ENCODE measurements at places on chromosomes 12 and 14.

- peak; percentile 75 for DNase-seq
Measured at GRCh38 chr12:122190842-122191668, 8.1 kb downstream of the LRRC43 start.

GRCh38 chr14:80208461-80208860, 2.8 kb downstream of the DIO2 start:
- DNase-seq, result peak; percentile 27

GRCh38 chr12:84810611-84811010, 102.0 kb downstream of the SLC6A15 start:
- no peak for DNase-seq

DNA sequence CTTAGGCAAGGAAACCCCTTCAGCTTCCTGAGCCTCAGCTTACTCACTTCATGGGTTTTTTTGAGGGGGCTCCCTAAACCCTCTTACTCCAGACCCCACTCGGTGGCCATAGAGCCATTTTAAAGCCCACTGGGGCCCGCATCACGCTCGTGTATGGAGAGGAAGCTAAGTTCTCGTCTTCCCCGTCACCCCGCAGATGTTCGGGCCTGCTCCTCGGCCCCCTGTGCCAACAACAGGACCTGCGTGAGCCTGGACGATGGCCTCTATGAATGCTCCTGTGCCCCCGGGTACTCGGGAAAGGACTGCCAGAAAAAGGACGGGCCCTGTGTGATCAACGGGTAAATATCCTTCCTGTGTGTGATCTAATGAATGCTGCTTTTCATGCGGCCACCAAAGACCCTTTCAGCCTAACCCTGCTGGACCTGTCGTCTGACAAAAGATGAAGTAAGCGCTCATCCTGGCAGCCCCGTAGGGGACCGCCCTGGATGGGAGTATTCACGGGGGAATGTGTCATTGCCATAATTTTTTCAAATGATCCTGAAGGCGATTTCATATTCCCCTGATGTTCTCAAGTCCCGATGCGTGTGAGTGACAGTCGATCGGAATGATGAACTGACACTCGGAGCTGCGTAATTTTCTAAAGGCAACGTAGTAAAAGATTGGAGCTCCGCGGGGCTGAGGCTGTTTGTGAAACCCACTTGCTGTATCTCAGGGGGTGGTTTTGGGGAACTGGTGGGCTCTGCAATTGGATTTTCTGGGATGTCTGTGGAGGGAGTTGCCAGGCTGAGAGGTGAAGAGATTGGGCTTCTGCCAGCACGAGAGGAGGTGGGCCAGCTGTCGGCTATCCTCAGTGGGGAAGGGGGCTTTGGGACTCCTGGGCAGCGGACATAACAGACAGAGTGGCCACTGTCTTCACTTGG, 5.4 kb downstream of the DLK1 start:
- no peak for DNase-seq

DNA sequence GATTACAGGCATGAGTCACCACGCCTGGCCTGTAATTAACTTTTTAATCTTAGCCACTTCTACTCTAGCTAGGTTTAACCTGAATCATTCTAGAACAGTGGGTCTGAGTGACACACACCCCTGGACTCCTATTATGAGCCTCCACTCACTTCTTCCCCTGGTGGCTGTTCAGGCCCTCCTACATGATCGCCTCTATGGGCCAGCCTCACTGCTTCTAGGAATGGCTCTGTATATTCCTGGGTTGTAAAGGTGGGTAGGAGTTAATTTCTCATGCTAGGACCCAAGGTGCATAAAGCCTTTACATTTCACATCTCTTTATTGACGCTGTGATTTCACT, 8.0 kb upstream of the RNU6-8 start:
- DNase-seq, result no peak

GRCh38 chr14:41034969-41035368, 571.7 kb upstream of the LRFN5 start:
- no peak for DNase-seq

DNA sequence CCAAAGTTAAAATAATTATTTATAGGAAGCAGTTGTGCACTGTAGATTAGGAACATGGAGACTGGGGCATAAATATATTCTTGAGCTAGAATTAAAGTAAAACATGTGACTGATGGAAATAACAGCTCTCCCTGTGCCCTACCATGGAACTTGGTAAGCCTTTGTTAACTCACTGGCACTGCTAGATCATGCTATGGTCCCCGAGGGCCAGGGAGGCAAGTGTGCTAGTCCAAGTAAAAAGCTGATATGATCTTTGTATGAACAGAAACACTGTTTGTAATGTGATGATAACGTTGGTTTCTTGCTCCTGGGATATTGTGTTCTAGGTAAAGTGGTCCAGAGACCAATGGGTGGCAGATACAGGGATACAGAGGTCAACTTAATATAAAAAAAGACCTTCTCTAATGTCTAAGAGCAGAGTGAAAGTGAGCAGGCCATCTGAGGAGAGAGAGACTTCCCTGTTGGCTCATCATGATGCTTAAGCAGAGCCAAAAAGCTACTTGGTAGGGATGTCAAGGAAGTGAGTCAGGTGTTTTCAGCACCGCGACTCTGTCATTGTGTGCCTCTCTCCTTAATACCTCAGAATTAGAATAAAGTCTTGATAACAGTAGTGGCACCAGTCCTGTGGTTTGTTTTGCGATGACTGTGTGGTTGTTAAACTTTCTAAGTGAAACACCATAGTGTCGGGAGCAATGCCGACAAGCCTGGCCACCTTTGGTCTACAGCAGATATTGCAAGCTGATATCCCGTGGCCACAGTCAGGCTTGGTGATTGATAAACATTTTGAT, 27.6 kb downstream of the BICD1 start:
- peak; percentile 59 for DNase-seq

- no peak for DNase-seq
Measured at GRCh38 chr12:76552343-76552938, 7.1 kb downstream of the OSBPL8 start.

GRCh38 chr12:84218406-84218805, 694.2 kb downstream of the SLC6A15 start:
- no peak for DNase-seq

- no peak for DNase-seq
Measured at GRCh38 chr12:94795044-94795443, 144.7 kb upstream of the TMCC3 start.

DNA sequence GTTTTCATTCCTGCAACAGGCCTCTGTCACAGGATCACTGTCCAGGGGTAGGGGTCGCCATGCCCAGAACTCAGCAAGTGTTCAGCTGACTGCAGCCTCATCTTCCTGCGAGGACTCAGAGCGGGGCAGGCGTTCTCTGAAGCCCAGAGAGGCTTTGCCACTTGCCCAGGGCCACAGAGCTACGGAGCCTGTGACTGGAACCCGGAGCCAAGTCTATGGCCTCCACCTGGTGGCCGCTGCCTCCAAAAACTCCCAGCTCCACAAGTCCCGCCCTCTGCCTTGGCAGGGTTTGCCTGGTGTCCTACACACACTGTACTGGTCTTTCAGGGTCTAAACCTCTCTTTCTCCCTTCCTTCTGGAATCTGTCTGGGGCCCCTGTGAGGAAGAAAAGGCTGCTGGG, 8.7 kb upstream of the PPP1R13B start:
- DNase-seq, result no peak
